Right atrium auricular region (tissue), 2 donors: ENCODE measurements at places on chromosomes 11 and 22. TPM values are rescaled to one million over a fixed set of nuclear protein-coding genes. Genes with fewer than 3 reads are reported as not detected.

- H3K27ac ChIP-seq, result peak overlapping the region; percentile 92
- peaks cover 66% of the 10 kb centered on the region for H3K4me1 ChIP-seq
- no peaks in the 10 kb centered on the region for H3K27me3 ChIP-seq
- no peak overlapping the region for H3K4me3 ChIP-seq
Observed at GRCh38 chr11:134034496-134035381, 34.1 kb upstream of the JAM3 start.

DNA sequence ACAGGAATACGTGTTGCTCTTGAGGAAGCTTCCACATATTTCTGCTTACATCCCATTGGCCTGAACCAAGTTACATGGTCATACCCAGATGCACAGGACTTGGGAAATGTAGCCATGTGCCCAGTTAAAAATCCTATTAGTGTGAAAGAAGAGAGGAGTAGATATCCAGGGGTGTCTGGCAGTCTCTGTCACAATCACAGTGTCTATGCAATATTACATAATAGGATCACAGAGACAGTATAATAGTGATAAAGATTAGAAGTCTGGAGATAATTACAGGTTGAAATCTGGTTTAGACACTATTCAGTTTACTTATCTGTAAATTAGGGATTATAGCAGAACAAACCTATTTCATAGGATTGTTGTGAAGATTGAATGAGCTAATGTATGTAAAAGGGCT, 62.6 kb upstream of the SLC6A5 start:
- H3K4me1 ChIP-seq, result no peaks in the 10 kb centered on the region
- H3K36me3 ChIP-seq, result no peaks in the 10 kb centered on the region
- H3K27ac ChIP-seq, result no peak overlapping the region
- no peak overlapping the region for H3K4me3 ChIP-seq
- DNase-seq, result no peak
- H3K27me3 ChIP-seq, result no peaks in the 10 kb centered on the region

- H3K36me3 ChIP-seq, result no peaks in the 10 kb centered on the region
- H3K27ac ChIP-seq, result no peak overlapping the region
- DNase-seq, result no peak
- H3K4me1 ChIP-seq, result peaks cover 41% of the 10 kb centered on the region
- H3K27me3 ChIP-seq, result no peaks in the 10 kb centered on the region
Observed at GRCh38 chr22:18060646-18061620, 16.9 kb upstream of the PEX26 start.

DNA sequence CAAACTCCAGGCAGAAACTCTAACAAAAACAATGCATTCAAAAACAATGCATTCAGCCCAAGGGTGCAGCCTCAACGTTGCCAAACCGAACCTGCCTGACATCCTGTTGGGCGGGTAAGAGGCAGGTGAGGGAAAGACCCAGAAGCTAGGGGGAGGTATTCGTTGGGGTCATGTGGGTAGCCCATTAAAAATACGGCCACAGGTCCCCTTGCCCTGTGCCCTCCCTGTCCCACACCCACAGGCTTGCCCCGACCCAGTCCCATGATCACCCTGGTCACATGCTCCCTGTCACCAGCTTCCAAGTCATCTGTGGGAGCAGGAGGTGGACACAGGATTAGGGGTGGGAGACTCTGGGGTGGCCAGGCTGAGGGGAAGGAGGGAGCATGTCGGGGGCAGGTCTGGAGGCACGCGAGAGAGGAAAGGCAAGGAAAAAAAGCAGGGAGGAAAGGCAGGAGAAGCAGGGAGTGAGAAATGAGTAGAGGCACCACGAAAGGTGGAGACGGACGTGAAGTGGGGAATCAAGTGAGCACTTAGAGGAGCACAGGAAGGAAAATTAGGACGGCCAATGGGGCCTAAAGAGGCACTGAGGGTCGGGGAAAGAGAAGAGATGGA, 683 bp downstream of the PLA2G6 start:
- no peaks in the 10 kb centered on the region for H3K36me3 ChIP-seq
- DNase-seq, result no peak
- peak overlapping the region; percentile 97 for H3K27ac ChIP-seq
- H3K4me3 ChIP-seq, result peak overlapping the region; percentile 41
- no peaks in the 10 kb centered on the region for H3K27me3 ChIP-seq
- peaks cover 34% of the 10 kb centered on the region for H3K4me1 ChIP-seq

GRCh38 chr11:130068986-130069658, 572 bp upstream of the APLP2 start:
- no peaks in the 10 kb centered on the region for H3K27me3 ChIP-seq
- H3K27ac ChIP-seq, result peak overlapping the region; percentile 96
- no peaks in the 10 kb centered on the region for H3K4me1 ChIP-seq
- H3K36me3 ChIP-seq, result no peaks in the 10 kb centered on the region

GRCh38 chr22:47069270-47069669, 306.8 kb downstream of the TBC1D22A start:
- H3K36me3 ChIP-seq, result peaks cover 3% of the 10 kb centered on the region
- no peak for DNase-seq
- H3K4me3 ChIP-seq, result no peak overlapping the region
- no peaks in the 10 kb centered on the region for H3K4me1 ChIP-seq

DNA sequence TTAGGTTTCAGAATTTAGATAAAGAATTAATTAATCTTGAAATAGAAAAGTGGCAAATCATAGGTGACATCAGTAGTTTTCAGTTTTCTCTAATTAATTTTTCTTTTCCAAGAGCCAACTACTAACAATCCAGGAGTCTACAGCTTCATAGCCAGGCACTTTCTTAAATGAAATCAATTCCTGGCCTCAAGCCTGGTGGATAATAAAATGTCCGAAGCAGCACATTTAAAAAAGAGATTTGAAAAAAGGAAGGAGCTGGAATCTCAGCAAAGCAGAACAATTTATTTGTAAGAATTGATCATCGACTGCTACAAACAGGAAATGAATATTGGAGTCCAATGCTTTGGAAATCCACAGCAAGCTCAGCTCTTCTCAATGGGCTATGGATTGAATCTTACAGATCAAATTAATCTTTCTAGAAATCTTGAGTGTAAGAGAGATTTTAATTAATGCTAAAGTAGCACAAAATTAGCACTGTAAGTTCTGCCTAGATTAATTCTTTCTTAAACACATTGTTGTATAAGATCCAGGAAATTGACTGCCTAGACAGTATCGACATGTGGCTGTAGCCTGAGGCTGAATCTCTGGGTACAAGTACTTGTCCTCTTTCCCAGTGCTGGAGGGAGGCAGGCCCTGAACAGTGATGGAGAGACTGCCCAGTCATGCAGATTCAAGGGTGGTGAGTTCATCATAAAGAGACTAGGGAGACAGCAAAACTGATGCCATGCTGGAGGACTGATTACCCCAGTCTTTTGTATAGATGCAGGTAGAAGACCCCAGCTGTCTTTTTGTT, 167.8 kb upstream of the POU2AF2 start:
- no peaks in the 10 kb centered on the region for H3K4me1 ChIP-seq
- no peak overlapping the region for H3K27ac ChIP-seq
- H3K4me3 ChIP-seq, result no peak overlapping the region
- DNase-seq, result no peak
- H3K36me3 ChIP-seq, result no peaks in the 10 kb centered on the region

- no peak overlapping the region for H3K4me3 ChIP-seq
- H3K4me1 ChIP-seq, result no peaks in the 10 kb centered on the region
- DNase-seq, result no peak
- no peak overlapping the region for H3K27ac ChIP-seq
- H3K27me3 ChIP-seq, result no peaks in the 10 kb centered on the region
Observed at GRCh38 chr11:58659910-58660570, 37.6 kb downstream of the CNTF start.

GRCh38 chr22:48588151-48588877, 1239.4 kb downstream of the BRD1 start:
- no peaks in the 10 kb centered on the region for H3K36me3 ChIP-seq
- H3K4me3 ChIP-seq, result no peak overlapping the region
- DNase-seq, result no peak
- H3K4me1 ChIP-seq, result no peaks in the 10 kb centered on the region

- H3K36me3 ChIP-seq, result peaks cover 16% of the 10 kb centered on the region
- H3K27me3 ChIP-seq, result no peaks in the 10 kb centered on the region
- H3K27ac ChIP-seq, result peak overlapping the region; percentile 70
- H3K4me3 ChIP-seq, result no peak overlapping the region
Observed at GRCh38 chr11:64848826-64849597, 4.6 kb upstream of the CDC42BPG start.

DNA sequence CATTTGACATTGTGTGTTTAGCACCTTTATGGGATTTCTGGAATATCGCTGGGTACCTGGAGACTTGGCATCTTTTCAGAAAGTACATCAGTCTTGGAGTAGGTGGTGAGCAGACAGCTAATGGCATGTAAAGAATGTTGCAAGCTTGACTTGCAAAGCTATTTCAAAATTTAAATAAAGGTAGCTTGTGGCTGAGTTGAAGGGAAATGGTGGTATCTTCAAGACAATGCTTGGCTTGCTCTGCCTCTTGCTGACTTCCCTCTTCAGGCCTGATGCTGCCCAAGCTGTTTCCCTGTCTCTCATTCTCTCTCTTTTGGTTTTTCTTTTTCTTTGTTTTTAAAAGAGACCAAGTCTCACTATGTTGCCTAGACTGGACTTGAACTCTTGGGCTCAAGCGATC, 13.2 kb downstream of the ZNRF3 start:
- H3K4me1 ChIP-seq, result no peaks in the 10 kb centered on the region
- no peak overlapping the region for H3K4me3 ChIP-seq
- no peak overlapping the region for H3K27ac ChIP-seq
- no peak for DNase-seq
- no peaks in the 10 kb centered on the region for H3K27me3 ChIP-seq

DNA sequence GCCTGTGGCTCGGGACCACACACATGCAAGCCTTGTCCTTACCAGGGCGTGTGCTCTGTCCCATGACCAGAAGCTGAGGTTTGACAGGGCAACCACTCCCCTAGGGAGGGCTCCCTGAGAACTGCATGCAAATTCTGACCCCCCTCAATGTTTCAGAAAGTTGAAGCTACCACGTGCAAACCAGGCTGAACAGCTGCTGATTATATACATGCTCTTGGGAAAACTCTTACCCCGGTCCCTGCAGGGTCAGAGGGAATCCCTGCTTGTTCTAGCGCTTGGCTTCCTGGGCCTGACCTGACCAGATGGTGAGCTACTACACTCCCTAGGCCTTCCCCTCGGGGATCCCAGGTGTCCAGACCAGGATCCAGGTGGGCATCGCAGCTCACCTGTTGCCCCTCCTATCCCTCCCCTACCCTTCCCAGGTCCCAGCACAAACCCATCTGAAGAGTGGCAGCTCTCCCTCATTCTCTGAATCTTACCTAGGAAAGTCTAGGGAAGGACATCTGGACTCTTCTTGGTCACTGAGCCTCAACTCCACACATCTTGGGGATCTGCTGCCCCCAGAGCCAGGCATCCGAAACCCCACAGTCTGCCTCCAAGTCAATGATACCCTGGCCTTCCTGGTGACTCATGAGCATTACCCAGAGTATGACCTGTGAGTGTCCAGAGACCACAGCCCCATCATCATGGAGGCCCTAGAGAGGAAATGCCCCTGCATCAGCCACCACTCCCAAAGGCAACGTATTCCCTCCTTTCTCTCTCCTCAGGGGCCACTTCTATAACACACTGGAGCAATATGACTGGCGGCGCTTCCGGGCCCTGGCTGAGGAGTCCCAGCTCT, 61.5 kb downstream of the BTG4 start:
- H3K27me3 ChIP-seq, result no peaks in the 10 kb centered on the region
- no peak overlapping the region for H3K4me3 ChIP-seq
- H3K27ac ChIP-seq, result no peak overlapping the region
- no peaks in the 10 kb centered on the region for H3K4me1 ChIP-seq

GRCh38 chr11:27372164-27372563, 9.1 kb upstream of the CCDC34 start:
- no peaks in the 10 kb centered on the region for H3K27me3 ChIP-seq
- peaks cover 63% of the 10 kb centered on the region for H3K36me3 ChIP-seq
- H3K4me1 ChIP-seq, result no peaks in the 10 kb centered on the region
- DNase-seq, result no peak
- no peak overlapping the region for H3K4me3 ChIP-seq

DNA sequence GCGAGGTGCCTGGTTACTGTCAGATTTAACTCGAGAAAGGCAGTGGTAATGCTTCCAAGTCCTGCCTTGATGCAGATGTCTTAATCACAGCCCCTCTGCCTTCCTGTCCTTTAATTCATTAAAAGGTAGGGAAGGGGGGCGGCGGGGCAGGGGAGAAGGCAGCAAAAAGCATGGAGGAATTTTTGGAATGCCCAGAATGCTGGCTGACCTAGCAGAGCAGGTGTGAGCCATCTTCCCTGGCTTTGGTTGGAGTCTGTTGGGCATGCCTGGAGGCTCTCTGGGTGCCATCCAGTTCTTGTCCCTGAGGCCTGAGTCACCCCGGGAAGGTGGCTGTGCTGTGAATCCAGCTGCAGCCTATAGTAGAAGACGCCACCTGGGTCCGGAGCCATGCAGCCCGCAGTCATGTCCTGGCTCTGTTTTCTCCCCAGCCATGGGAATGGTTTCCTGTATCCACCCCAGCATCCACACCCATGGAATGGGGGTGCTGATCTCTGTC, 15.6 kb downstream of the KIAA1671 start:
- DNase-seq, result no peak
- H3K4me3 ChIP-seq, result no peak overlapping the region
- peak overlapping the region; percentile 89 for H3K27ac ChIP-seq
- no peaks in the 10 kb centered on the region for H3K4me1 ChIP-seq
- H3K36me3 ChIP-seq, result no peaks in the 10 kb centered on the region

- no peaks in the 10 kb centered on the region for H3K27me3 ChIP-seq
- no peak overlapping the region for H3K4me3 ChIP-seq
- peaks cover 6% of the 10 kb centered on the region for H3K4me1 ChIP-seq
- no peaks in the 10 kb centered on the region for H3K36me3 ChIP-seq
- no peak for DNase-seq
Observed at GRCh38 chr11:88402784-88403183, 65.2 kb upstream of the CTSC start.

DNA sequence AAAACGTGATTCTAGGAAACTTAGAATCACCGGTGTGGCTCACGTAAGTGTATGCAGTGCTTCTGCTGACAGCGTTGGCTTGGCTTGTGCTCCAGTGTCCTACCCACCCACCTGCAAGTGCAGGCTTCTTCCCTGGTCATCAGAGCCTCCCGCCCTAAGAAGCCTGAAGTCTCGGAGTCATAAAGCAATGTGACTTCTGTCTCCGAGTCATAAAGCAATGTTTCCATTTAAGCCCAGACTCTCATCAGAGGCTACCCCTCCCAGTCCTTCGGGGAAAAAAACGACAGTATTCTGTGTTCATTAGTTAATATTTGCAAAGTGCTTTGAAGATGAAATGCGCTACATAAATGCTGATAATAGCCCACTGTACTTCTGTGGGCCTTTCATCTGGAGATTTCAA, 293.8 kb downstream of the OPCML start:
- no peak overlapping the region for H3K4me3 ChIP-seq
- no peaks in the 10 kb centered on the region for H3K4me1 ChIP-seq
- DNase-seq, result no peak
- no peaks in the 10 kb centered on the region for H3K36me3 ChIP-seq

GRCh38 chr11:85751724-85752123, 59.2 kb downstream of the SYTL2 start:
- no peak overlapping the region for H3K4me3 ChIP-seq
- H3K36me3 ChIP-seq, result no peaks in the 10 kb centered on the region
- H3K27me3 ChIP-seq, result no peaks in the 10 kb centered on the region
- peaks cover 4% of the 10 kb centered on the region for H3K4me1 ChIP-seq
- H3K27ac ChIP-seq, result no peak overlapping the region

Gene CSNK2A3
- 0.75 TPM for total RNA-seq

Gene BLID
- 1.2 TPM for total RNA-seq

Gene SCGB2A2
- total RNA-seq, result not detected

Gene TRPC6
- total RNA-seq, result 0.93 TPM

Gene OR52E5
- not detected for total RNA-seq

Gene CTSW
- 1.1 TPM for total RNA-seq

Gene OR8D4
- total RNA-seq, result not detected

Gene MS4A18
- total RNA-seq, result not detected

Gene DNAJB13
- not detected for total RNA-seq

Gene LAYN
- 5.9 TPM for total RNA-seq

Gene CCDC73
- total RNA-seq, result not detected

Gene C11orf42
- not detected for total RNA-seq

Gene PANX3
- total RNA-seq, result not detected

Gene TRIM51
- not detected for total RNA-seq
